ENCODE measurements at places on chromosomes 6 and 20.
A peak's percentile ranks its signal among the peaks of the same experiment; 100 is the strongest.

GRCh38 chr6:105774247-105774646 lies 311.9 kb upstream of the PRDM1 start:
- DNase-seq, result no peak

- no peak for DNase-seq
These were observed 242.5 kb downstream of the PREX1 start for GRCh38 chr20:48585061-48585870.

- DNase-seq, result no peak
These were observed 58.8 kb upstream of the BTN3A2 start for GRCh38 chr6:26306232-26306631.

DNA sequence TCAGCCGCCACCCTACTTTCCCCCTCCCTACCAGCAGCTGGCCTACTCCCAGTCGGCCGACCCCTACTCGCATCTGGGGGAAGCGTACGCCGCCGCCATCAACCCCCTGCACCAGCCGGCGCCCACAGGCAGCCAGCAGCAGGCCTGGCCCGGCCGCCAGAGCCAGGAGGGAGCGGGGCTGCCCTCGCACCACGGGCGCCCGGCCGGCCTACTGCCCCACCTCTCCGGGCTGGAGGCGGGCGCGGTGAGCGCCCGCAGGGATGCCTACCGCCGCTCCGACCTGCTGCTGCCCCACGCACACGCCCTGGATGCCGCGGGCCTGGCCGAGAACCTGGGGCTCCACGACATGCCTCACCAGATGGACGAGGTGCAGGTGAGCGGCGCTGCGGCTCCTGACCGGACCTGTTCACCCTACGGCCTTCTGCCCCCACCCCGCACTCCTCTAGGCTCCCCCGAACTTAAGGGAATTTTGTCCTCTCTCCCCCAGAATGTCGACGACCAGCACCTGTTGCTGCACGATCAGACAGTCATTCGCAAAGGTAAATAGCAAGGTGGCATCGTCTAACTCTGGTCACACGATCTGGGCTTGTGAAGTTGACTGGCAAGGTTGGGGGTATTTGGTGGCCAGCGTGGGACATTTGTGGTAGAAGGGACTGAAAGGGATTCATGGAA lies 2.3 kb downstream of the TFAP2C start:
- no peak for DNase-seq

DNA sequence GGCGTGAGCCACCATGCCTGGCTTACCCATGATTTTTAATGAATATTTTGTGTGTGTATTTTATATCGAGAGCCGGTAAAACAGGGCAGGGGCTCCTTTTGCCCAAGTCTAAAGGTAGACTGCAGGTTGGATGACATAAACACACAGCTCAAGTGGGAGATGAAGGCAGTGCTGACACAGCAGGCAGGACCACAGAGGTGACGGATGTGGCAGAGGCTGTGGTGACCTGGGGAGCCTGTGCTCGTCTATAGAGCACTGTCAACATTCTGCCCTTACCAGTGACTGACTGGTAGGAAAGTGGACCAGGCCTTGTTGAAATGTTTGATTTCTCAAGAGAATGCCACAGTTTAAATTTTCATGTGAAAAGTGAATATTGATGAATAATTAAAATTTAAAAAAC lies 137.5 kb downstream of the ZFP64 start:
- DNase-seq, result no peak

DNA sequence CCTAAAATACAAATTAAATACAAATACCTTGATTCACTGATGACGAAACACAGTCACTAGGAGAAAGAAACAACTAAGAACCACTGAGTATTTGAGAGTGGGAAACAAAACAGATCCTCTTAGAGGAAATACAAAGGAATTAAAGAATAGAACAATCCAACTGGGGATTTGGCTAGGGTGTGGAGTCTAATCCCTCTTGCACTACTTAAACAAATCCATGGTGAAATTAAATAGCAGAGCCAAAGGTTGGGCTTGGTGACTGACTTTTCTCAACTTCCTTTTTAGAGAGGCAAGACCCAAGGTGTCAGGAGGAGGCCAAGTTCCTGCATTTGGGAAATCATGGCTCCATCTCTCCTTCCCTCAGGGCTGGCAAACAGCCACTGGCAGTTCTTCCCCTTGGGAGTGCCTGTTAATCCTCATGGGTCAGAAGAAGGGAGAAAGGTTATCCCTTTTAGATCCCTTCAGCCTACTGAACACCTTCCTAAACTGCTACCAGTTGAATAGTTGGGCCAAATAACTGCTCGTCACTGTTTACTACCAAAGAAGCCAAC lies 101.2 kb upstream of the TRAF3IP2 start:
- DNase-seq, result no peak

DNA sequence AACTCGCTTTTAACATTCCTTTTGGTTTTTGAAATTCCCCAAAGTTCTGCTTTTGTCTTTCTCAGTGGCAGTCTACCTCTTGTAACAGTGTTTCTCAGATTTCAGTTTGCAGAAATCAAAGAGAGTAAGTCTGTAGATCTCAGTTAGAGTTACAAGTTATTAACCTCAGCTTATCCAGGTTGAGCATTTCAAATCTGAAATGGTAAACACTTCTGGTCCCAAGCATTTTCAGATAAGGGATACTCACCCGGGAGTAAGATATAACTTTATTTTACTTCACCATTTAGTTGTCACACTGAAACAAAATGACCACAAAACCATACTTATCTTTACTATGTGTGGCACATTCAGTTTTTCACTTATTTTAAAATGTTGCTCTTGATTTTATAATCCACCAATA lies 9.8 kb downstream of the ZNF292 start:
- no peak for DNase-seq

- no peak for DNase-seq
These were observed 386.5 kb upstream of the SULF2 start for GRCh38 chr20:48171626-48172356.

DNA sequence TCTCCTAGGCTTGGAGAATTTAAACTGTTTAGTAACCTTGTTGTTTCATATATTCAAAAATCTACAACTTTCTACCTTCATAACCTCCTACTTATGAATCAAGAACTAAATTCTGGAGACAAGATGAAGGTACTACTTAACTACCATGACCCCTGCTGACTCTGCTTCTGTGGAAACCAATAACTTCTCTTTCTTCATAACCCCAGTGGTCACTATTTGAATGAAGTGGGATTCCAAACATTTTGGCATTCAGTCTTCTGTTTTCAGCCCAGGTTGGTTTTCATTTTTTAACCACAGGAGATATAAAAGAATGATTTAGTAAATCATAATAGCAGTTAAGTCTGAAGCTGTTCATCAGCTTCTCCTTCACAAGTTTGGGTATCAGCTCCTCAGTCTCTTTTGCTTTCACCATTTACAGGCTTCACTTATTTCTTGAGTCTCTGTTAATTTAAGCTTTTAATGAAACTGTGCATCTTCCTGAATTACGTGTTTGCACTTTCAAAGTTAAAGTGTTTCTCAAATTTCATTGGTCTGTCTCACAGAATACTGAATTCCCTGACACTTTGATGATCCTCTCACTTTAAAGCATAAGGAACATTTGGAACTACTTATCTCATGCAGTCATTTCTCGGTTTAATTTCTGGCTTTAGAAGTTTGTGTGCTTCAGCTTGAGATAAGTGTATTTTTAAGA lies 9.5 kb downstream of the SENP6 start:
- no peak for DNase-seq

GRCh38 chr6:1995636-1996035 lies 249.8 kb downstream of the GMDS start:
- DNase-seq, result no peak

- no peak for DNase-seq
These were observed 21.3 kb downstream of the CTNNBL1 start for GRCh38 chr20:37714978-37715672.

DNA sequence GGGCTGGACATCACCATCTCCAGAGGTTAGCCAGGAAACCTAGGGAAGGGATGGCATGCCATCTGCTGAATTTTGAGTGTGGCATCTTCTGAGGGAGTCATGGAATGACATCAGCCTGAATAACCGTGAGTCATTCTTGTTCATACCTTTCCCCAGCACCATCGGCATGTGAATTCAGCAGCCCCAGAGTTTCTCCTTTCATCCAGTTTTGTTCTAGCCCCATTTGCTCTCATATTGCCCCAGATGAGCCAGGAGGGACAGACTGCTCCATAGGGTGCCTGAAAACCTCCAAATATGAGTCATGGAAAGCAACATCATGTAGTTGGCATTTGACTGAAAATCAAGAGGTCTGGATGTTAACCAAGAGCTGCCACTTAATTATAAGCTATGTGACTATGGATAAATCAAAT lies 219.2 kb upstream of the SGK1 start:
- peak; percentile 99 for DNase-seq

- no peak for DNase-seq
These were observed 3.4 kb downstream of the LINC00237 start for GRCh38 chr20:21102603-21103311.

GRCh38 chr6:91140449-91140848 lies 553.6 kb upstream of the MAP3K7 start:
- DNase-seq, result no peak

DNA sequence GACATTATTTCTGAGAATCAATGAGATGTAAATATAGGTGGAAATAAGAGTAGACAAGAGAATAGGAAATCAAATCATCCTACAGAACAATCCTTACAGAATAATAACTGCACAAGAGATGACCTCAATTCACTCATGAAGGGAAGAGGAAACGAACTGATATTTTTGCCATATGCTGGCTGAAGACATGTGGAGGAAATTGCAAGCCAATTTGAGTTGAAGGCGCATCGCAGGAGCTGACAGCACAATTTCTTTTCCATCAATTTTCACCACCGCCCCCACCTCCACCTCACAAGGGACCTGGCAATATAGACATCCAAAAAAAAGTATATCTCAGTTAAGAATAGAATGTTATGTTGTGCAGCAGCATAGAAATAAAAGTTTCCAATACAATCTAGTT lies 20.3 kb downstream of the CITED2 start:
- DNase-seq, result no peak

DNA sequence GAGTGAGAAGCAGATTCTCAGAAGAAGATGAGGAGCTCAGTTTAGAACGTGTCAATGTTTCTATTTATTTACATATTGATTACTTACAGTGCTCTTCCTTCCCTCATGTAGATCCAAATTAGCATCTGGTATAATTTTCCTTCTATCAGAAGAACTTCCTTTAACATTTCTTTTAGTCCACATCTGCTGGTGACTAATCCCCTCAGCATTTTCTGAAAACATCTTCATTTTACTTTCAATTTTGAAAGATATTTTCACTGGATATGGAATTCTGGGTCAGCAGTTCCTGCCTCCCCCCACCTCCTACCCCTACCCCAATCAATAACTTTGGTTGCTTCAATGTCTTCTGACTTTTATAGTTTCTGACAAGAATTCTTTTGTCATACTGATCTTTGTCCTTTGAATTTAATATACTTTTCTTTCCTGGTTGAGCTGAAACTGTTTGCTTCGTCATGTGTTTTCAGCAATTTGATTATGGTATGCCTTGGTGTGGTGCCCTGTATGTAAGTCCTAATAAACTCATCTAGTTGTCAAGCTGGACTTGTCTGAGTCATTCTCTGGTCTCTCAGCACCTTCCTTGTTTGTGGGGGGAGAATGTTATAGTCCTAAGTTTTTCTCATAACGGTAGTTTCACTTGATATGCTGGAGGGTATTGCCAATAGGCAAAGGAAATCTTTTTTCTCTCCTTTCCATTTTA lies 57.0 kb downstream of the SMPDL3A start:
- DNase-seq, result peak; percentile 15

GRCh38 chr6:37653933-37654565 lies 43.6 kb downstream of the MDGA1 start:
- DNase-seq, result peak; percentile 57

- peak; percentile 29 for DNase-seq
These were observed 80.3 kb downstream of the GJA1 start for GRCh38 chr6:121515630-121516265.

- DNase-seq, result no peak
These were observed 63.3 kb downstream of the TOX2 start for GRCh38 chr20:43977962-43978361.

DNA sequence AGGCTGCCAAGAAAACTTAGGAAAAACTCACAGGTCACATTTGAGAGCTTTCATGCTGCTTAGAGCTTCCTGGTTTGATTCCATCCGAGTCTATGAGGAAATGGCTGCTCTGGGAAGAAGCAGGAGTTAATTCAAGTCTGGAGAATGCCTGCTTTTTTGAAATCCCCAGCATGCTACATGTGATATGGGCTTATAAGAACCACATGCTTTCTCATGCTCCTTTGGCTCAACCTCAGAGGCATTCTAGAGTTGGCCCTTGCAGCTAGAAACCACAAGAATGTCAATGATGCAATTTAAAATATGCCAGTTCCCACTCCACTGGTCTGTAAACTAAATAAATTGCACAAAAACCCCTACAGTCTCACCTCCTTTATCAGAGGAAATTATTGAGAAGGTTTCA lies 142.9 kb upstream of the OLIG3 start:
- DNase-seq, result peak; percentile 91

GRCh38 chr6:29426654-29427053 lies 11.9 kb downstream of the OR12D1 start:
- no peak for DNase-seq

DNA sequence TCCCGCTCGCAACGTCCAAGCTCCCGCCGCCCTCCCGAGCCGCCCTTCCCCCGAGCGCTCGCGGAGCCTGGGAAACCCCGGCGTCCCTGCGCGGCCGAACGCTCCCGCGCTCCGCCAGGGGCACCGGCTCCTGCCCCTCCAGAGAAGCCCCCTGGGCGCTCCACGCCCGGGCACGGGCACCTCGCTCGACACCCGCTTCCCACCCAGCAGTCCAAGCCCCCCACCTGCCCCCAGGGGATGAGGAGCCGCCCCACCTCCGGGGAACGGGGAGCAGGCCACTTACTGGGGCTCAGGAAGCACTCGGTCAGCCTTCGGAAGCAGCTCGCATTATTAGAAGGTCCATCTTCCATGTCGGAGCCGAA lies 1.4 kb downstream of the PDE10A start:
- no peak for DNase-seq

DNA sequence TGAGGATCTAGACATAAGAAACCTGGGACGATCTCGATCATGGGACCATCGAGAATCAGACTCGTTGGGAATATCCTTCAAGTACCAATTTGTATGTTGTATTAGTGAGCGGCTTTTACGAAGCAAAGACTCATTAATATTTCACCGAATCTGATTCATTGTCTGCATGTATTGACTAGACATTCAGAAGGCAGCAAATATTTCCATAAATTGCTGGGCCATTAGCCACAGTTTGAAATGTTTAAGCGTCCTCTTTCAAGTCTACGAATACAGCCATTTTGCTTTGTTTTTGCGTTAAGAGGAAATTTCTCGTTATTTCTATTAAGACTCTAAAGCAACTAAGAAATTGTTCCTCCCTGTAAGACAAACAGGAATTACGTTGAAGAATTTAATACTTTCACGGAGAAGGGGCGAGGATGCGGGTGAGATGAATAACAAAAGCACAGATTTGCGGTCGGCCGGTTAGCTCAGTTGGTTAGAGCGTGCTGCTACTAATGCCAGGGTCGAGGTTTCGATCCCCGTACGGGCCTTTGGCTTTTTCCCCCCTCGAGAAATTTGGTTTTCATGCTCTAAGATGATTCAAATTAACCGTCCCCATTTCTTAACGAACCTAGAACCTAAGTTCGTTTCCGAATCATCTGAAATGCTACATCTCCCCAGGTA lies 18.5 kb downstream of the POM121L2 start:
- DNase-seq, result peak; percentile 68
